ENCODE measurements at places on chromosomes 12 and 14.

- DNase-seq, result peak; percentile 69
These were observed 10.3 kb upstream of the ERP27 start for GRCh38 chr12:14948672-14949071.

GRCh38 chr14:39488600-39488999, 56.4 kb upstream of the FBXO33 start:
- no peak for DNase-seq

- DNase-seq, result no peak
These were observed 294 bp downstream of the SAMD15 start for GRCh38 chr14:77377502-77377844.

- no peak for DNase-seq
These were observed 126.1 kb upstream of the ARHGAP5 start for GRCh38 chr14:31950764-31951637.

- no peak for DNase-seq
These were observed 80.3 kb downstream of the SLC8A3 start for GRCh38 chr14:70108419-70108818.

DNA sequence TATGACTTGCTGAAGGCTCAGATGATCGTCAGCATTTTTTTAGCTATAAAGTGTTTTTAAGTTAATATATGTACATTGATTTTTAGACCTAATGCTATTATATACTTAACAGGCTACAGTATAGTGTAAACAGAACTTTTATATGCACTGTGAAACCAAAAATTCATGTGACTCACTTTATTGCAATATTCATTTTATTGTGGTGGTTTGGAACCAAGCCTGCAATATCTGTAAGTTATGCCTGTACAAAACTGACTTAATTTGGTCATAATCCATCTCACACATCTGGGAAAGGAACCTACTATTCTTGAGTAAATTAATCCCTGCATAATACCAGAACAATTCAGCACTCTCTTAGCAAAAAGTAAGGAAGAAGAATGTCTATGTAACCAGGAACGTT, 390.7 kb downstream of the SYT1 start:
- no peak for DNase-seq
